ENCODE measurements at places on chromosomes 5 and 9. TPM values are rescaled to one million over a fixed set of nuclear protein-coding genes. Genes with fewer than 3 reads are reported as not detected.

DNA sequence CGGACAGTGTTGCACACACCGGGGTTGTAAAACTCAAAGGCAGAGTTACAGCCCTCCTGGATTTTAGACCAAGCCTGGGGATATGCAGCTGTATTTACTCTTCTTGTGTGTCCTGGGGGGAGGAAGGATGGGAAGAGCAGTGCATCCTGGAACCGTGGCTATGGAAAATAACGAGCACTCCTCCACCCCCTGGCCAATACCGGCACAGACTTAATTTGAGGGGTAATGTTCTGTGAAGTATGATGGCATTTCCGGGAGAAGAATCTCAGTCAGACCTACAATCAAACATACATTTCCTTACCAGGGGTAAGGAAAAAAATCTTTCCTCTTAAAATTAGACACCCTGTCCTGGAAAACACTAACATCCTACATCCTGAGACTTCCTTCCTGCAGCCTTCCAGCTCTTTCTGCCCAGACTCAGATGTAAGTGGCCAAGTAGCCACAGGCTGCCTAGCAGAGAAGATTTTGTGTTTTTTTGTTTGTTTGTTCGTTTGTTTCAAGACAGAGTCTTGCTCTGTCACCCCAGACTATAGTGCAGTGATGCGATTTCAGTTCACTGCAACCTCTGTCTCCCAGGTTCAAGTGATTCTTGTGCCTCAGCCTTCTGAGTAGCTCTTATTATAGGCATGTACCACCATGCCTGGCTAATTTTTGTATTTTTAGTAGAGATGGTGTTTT lies 11.0 kb upstream of the ERMP1 start:
- DNase-seq = no peak

DNA sequence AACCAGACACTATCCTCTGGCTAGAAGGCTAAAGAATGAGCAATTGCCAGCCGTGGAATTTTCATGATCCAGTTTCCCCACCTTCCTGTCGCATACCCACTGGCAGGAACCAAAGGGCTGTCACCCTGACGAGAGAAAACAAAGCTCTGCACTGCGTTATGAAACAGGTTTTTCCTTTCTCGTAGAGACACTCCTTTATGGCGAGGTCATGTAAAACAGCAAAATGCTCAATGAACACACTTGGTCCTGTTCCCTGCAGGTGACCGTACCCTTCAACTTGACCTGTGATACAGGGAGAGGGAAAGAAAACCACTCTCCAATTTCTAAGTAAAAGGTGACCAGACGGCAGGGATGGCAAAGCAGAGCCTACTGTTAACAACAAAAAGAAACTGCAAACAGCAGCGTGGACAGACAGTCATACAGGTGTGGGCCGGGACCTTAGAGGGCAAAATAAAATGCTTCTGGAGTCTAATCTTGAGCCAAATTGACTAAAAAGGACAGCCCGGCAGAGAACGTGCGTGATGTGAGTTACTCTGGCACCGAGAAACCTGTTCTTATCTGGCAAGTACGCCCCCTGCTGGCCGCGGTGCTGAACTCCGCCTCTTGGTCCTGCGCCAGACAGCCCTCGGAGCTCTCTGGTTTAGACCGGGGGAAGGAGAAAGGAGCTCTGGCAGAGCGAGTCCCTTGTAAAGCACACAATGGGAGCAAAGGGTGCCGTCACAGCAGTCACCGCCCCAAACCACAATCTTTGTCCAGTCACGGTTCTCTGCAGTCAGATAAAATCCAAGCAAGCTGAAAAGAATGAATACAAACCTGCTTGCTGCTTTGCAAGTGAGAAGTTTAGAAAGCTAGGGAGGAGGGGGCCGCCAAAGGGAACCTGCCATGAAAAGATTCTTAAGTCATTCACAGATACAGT lies 98.9 kb downstream of the EFNA5 start:
- peak; percentile 80 for DNase-seq

DNA sequence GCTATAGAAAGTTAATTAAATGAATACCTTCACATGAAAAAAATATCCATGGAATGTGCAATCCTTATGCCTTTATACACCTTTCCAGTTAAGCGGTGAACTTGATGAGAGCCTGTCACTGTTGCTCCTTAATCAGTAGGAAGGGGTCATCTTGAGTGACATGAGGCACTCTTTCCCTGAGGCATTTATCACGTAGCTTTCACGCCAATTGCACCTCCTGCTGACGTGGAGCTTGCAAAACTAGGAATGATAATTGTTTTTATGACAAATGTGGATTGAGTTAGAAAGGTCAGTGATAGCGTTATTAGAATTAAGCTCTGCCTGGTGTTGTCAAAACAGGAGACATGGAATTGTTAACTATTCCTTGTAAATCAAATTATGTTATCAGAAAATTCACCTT lies 79.7 kb downstream of the SLF1 start:
- DNase-seq = no peak

- no peak for DNase-seq
These were observed 377.4 kb downstream of the PDE4D start for GRCh38 chr5:59516161-59516560.

Gene ORM2
- not detected for total RNA-seq

DNA sequence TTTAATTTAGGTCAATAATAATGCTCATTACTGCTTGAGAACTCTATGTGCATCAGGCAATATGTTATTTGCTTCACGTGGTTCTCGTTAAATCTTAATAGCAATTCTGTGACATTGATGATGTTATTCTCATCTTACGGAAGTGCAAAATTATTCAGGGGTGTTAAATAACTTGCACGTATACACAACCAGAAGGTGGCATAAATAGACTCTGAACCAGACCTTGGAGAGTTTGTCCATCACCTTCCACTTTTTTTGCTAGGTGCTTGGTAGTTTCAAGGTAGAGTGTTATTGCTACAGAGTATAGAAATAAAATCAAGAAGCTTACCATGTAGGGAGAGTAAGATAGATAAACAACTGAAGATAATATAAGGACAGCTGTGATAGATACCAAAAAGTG lies 23.6 kb upstream of the TNFAIP8 start:
- no peak for DNase-seq

- no peak for DNase-seq
These were observed 37.8 kb upstream of the NPR3 start for GRCh38 chr5:32673272-32673671.

- peak; percentile 39 for DNase-seq
These were observed 166.4 kb downstream of the TLE1 start for GRCh38 chr9:81522716-81523551.

Data from pulmonary artery endothelial cell (primary cell).